ENCODE measurements at places on chromosomes 7 and 10. TPM values are rescaled to one million over a fixed set of nuclear protein-coding genes. Genes with fewer than 3 reads are reported as not detected.

- no peak for DNase-seq
These were observed 22.5 kb downstream of the SORCS3 start for GRCh38 chr10:104663563-104663962.

DNA sequence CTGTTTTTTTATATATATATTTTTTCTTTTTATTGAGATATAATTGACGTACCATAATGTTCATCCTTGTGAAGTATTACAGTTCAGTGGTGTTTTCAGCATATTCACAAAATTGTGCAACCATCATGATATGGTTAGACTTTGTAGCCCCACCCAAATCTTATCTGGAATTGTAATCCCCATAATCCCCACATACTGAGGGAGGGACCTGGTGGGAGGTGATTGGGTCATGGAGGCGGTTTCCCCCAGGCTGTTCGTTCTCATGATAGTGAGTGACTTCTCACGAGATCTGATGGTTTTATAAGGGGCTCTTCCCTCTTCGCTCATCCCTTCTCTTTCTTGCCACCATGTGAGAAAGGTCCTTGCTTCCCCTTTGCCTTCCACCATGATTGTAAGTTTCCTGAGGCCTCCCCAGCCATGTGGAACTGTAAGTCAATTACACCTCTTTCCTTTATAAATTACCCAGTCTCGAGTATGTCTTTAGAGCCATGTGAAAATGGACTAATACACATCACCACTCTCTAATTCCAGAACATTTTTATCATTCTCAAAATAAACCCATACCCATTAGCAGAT lies 73.9 kb upstream of the SMNDC1 start:
- DNase-seq, result no peak

Gene ZNF503
- 0.83 TPM for total RNA-seq

DNA sequence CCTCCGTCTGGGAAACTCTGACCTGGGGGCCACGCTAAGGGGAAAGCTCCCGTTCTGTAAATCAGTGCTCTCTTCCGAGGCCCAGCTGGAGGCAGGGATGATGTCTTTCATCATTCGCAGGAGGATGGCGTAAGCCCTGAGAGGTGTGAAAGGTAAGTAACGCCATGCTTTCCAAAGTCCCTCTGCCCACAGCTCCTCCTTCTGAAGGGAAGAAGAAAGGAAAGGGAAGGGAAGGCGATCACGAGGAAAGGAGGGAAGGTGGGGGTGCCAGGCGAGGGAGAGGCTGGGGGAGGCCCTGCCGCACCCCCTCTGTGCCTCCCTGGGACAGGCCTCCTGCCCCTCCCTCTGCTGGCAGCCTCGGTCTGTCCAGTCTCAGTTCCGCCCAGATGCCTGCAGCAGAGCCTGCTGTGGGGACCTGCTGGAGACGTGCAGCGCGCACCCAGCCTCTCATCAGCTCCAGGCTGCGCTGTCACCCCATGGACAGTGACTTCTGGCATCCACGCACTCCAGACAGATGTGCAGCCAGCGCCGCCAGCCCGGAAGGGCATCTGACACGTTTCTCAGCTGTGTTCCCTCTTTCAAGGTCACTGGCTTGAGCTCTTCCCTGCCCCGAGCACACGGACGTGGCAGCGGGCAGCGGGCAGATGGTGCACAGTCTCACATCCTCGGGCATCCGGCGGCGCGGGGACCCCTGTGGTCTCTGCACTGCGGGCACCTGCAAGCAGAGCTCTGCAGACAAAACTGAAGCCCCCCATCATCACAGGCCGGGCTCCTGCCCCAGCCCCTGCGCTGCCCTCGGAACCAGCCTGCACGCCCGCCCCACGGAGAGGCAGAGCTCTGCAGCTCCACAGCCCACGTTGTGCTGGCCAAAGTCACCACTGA lies 60.6 kb downstream of the INSIG1 start:
- no peak for DNase-seq

Gene AGBL3
- 0.28 TPM for total RNA-seq

GRCh38 chr7:93316730-93317129 lies 84.6 kb downstream of the VPS50 start:
- DNase-seq, result peak; percentile 43

GRCh38 chr7:101900103-101900502 lies 82.7 kb downstream of the CUX1 start:
- no peak for DNase-seq

DNA sequence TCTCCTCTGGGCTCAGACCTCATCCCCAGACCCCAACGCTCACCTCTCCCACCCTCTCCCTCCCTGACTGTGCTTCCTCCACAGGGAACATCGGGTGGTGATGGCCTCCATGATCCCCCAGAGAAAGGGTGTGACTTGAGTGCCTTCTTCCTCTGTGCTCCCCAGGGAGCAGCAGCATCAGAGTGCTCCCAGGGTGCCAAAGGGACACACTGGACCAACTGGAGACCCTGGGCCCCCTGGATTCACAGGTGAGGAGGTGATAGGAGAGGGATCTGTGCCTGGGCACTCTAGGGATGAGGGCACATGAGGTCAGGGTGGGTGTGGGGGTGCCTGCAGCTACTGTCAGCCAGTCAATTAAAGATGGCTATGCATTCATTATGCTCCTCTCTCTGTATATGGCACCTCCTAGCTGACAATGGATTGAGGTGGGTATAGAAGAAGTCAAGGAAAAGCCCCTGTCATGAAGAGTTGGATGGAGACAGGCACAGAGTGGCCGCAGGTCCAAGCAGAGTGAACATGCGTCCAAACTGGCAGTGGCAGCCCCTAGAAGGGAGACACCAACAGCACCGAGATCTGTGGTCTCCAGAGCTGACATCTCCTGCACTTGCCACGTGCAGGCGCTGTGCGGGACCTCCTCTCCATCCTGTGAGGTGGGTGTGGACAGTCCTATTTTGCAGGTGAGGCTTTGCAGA lies 15.5 kb upstream of the VOPP1 start:
- DNase-seq, result no peak

GRCh38 chr7:99029466-99030435 lies 114.2 kb downstream of the SMURF1 start:
- peak; percentile 35 for DNase-seq

DNA sequence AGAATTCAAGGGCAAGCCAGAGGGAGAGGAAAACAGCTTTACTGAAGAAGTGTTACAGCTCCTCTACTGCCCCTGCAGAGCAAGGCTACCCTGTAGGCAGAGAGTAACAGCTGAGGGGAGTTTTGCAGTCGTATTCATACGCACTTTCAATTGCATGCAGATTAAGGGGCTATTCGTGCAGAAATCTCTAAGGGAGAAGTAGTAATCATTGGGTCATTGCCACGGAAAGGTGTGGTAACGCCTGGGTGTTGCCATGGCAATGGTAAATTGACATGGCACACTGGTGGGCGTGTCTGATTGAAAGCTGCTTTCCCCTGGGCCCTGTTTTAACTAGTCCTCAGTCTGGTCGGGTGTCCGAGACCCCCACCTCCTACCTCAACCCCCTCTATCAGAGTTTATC lies 227.2 kb downstream of the NSUN6 start:
- DNase-seq, result no peak

GRCh38 chr10:34494012-34494411 lies 321.1 kb downstream of the PARD3 start:
- peak; percentile 21 for DNase-seq

DNA sequence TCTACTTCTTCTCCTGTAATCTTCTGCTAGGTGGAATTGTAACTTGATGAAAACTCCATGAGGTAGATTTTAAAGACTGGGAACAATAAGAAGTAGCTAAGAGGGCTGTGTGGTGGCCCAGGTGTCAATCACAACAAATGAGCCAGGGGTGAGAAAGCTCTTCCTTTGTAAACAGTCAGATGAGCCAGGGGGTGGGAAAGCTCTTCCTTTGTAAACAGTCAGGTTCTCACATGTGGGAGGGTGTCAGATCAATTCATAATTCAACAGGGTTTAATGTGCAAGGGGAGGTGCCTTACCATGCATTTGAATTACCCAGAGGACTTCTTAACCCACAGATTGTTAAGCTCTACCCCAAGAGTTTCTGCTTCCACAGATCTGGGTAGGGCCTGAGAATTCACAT lies 312.4 kb upstream of the AUTS2 start:
- DNase-seq, result no peak

Gene EPHB6
- under 0.01 TPM for total RNA-seq

- no peak for DNase-seq
These were observed 301.5 kb downstream of the FZD1 start for GRCh38 chr7:91565499-91566401.

DNA sequence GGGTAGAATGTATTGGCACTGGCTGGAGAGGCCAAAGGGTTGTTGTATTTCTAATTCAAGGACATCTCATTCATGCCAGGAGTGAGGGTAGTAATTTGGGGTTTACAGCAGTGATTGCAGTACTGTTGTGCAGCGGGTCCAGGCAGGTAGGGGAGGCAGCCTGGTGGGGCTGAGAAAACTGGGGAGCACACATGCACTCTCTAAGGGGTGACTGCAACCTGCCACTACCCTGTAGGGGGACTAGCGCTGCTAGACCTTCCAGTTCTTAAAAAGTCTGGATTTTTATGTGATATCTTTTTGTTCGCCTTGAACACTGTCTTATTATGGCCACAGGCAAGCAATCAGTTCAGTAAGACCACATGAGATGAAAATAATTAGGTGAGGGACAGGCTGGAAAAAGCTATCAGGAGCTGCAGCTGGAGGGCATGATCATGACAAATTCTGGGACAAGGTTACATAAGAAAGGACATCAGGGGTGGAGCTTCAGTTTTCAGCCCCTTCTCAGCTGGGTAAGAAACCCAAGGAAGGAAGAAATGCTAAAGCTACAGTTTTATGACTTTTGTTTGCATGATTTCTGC lies 149.0 kb downstream of the ARHGAP21 start:
- DNase-seq, result no peak

DNA sequence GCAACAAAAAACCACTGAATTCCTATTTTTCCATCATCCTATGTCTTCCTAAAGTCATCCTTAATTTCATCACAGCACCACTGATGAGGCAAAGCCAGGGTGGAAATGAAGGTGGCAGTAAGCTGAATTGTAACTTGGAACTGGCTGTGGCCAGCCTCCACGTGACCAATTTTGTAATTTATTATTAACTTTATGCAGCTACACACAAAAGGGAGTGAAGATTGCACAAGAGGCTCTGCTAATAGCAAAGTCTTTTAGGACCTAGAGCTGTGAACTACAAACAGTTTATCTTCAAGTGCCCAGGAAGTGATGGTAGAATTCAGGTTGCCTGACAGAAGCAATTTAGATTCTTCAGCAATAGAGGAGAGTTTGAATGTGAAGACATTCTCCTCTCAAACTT lies 176.4 kb downstream of the CCDC71L start:
- DNase-seq, result peak; percentile 23

Gene CYP2W1
- not detected for total RNA-seq

Gene AKR1C4
- total RNA-seq, result not detected

Gene NCF1
- total RNA-seq, result not detected

DNA sequence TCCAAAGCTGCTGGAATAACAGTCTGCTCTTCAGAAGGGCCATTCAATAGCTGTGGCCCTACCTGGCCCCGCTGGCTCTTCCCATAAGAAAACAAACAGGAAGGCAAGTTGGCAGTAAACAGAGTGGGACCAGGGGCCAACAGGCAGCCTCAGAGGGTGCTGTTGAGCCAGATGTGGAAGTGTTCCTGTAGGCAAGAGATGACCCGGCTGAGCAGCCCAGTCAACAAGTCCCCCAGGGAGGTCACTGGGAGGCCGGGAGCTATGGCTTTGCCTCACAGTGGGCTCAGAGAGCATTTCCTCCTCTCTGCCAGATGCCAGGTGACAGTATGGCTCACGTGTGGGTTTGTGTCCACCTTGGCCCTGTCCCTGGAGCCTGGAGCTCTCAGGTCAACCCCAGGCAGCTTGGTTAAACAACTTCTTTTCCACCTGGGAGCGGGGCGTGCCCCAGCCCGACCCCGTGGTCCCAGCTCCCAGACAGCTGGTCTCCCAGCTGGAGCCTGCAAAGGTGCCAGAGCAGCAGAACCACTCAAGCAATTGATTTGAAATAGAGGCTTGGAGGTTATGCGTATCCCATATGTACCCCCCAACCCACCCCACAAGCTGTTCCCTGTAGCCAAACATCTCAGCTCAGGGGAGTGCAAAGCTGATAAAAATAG lies 33.8 kb upstream of the LOXL4 start:
- DNase-seq, result no peak

DNA sequence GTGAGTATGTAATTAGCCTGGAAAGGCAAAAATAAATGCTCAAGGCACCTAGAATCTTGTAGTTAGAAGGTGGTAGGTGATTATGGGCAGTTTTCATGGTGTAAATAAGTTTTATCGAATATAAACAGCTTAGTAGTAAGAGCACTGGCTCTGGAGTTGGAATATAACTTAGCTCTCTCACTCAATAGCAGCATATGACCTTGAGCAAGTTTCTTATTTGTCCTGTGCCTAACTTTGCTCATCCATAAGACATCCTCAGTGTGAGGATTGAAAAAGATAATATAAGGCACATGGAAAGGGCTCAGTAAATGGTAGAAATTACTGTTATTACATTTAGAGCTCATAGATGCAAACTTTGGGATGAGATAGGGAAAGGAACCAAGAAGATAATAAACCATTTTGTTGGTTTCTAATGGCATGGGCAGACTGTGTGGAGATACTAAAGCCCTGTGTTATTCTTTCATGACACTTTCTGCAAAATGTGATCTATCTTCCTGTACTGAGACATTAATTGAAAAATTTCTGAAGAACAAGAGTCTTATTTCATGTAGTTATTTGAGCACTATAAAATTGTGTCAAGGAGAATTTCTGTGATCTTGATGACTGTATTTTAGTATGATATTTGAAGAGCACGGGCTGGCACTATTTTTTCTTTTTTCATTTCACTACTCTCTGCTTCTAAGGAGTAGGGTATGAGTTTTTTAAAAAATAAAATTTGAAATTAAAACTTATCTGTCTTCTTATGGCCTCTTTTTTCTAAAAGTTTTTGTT lies 3.1 kb downstream of the SLK start:
- no peak for DNase-seq

Gene HPSE2
- not detected for total RNA-seq

GRCh38 chr7:26360650-26361049 lies 69.0 kb downstream of the SNX10 start:
- DNase-seq, result no peak

GRCh38 chr10:116670706-116671105 lies 50.0 kb downstream of the PNLIPRP2 start:
- DNase-seq, result no peak

DNA sequence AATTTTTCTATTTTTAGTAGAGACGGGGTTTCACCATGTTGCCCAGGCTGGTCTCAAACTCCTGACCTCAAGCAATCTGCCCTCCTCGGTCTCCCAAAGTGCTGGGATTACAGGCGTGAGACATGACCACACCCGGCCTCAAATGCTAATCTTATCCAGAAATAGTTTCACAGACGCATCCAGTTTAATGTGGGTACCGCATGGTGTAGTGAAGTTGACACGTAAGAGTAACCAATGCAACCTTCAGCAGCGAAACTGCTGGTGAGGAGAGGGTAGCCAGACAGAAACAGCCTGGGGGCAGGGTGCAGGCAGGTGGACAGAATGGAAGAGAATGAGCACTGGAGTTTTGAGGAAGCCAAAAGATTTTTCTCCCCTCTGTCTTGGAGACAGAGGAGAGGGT lies 63.5 kb upstream of the FAM180A start:
- DNase-seq, result no peak

All from IMR-90 (cell line).